ENCODE measurements at places on chromosomes 4 and X.

DNA sequence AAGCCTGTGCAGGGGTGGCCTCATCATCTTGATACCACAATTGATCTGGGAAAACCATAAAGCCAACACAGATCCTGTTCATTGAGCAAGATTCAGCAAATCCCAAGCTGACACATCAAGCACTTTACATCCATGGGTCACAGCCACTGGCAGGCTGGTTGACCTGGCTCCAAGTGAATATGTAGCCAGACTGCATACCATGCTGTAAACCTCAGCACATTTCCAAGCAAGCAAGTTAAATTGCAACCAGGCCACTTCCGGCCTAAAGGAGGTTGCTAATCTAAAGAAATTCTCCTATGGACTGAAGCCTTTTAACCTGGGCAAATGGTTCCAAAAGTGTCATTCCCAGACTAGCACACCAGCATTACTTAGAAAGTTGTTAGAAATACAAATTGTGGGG, 54.4 kb upstream of the USP26 start:
- DNase-seq, result no peak

DNA sequence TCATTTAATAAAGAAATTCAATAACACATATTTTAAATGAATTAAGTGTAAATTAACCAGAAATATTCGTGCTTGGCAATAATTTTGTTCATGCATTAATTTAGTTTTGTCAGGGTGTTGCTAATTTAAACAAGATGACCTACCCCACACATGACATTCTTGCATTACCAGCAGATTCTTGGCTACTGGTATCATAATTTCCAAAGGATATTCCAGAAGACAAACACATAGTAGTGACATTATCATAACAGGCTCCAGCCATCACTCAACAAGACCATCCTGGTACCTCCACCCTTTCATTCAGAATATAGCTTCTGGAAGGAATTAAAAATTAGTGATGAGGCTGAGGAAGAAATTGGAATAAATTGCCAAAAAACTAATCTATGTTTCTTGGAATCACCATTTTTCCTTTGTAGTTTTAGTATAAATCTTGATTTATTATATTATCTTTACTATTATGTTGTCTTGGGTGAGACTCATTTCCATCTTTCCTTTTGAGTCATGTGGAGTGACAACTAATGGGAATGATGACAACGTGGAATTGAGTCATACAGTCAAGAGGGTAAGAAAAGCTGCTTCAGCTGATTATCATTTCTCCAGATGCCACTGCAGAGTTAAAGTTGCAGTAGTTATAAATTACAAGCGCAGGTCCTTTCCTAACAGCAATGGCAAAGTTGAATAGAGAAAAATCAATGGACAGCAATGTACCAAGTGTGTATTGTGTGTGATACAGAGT, 30.9 kb upstream of the HHIP start:
- DNase-seq, result no peak

GRCh38 chr4:87017580-87018342, 83.0 kb downstream of the AFF1 start:
- DNase-seq, result no peak

- DNase-seq, result no peak
Observed at GRCh38 chr4:167868163-167868562, 224.2 kb upstream of the ANXA10 start.

- no peak for DNase-seq
Observed at GRCh38 chr4:68176500-68176899, 46.8 kb upstream of the TMPRSS11F start.

DNA sequence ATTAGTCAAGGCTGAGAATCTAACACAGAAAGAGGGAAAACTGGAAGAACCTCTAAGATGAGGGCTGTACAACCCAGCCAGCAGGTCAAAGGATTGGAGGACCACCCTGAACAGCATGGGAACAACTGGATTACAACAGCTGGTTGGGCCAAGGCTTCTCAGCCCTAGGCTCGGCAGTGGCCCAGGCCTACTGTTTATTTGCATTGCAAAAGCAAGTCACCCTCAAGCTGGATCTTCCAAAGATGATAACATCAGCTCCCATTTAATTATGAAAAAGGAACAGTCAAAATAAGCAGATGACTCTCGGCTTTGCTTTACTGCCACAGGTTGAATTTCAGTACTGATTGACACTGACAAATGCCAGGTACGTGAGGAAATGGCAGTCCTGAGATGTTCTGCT, 61.8 kb downstream of the GPC3 start:
- no peak for DNase-seq

- DNase-seq, result peak; percentile 37
Observed at GRCh38 chrX:68732906-68733493, 85.5 kb downstream of the STARD8 start.

DNA sequence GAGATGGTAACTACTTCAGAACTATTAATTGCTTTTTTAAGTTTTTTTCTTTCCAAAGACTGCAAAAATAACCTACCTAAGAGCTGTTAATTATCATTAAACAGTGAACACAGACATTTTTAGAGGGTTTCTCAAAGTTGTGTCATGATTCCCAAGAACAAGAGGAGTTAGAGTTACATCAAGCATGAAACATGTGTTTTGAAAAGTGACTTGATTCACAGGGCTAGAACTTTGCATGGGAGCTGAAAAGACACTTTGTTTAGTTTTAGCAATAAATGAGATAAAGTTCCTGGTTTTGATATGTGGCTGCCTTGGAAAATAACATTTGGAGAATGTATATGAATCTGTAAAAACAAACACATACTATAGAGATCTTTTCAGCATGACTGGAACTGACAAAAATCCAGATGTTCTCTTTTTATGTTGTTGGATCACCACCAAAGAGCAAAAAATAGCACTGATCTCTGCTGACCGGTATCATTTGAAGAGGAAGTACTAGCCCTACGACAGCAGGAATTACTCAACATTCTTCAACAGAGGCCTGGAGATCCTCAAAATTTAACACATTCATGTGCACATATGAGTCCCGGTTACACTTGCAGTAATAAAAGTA, 173.0 kb upstream of the PCDH18 start:
- no peak for DNase-seq

DNA sequence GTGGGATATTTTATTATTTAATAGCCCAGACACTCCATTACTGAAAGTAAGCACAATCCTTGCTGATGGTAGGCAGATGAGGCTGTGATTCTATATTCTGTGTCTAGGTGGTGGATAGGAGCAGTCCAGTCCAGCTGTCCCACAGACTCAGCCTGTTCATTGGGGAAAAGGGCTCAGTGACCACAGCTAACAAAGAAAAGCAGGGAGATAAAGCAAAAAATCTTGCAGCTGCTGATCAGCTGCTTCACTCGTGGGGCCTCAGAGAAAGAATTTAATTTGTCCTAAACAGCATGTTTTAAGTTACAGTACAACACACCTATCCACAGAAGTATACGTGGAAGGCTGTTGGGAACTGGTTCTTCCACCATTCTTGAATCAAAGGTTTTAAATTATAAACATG, 40.7 kb upstream of the ANK2 start:
- DNase-seq, result no peak

- DNase-seq, result no peak
Observed at GRCh38 chr4:124685851-124686250, 26.7 kb downstream of the ANKRD50 start.

DNA sequence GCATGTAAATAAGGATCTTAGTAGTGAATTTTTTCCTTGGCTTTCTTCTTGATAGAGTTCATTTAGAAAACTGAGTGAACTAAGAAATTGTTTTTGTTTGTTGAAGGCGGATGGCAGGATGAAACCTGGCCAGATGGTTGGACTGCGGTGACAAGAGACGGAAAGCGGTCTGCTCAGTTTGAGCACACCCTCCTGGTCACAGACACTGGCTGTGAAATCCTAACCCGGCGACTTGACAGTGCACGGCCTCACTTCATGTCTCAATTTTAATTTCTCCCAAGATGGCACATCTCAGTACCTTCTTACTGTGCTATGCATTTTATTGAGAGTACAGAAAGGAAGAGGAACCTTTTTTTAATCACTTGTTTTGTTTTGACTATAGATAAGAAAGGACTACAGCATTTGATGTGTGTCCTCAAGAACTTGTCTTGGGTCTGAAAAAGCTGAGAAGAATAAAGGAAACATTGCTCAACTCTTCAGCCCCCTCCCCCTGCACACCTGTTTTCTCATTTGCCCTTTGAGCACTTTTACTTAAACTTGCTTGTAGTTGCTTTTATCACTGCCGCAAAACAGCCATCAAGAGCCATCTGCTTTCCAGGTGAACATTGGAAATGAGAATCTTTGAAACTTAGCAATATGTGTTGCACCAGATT, 27.4 kb downstream of the ADH5 start:
- no peak for DNase-seq

DNA sequence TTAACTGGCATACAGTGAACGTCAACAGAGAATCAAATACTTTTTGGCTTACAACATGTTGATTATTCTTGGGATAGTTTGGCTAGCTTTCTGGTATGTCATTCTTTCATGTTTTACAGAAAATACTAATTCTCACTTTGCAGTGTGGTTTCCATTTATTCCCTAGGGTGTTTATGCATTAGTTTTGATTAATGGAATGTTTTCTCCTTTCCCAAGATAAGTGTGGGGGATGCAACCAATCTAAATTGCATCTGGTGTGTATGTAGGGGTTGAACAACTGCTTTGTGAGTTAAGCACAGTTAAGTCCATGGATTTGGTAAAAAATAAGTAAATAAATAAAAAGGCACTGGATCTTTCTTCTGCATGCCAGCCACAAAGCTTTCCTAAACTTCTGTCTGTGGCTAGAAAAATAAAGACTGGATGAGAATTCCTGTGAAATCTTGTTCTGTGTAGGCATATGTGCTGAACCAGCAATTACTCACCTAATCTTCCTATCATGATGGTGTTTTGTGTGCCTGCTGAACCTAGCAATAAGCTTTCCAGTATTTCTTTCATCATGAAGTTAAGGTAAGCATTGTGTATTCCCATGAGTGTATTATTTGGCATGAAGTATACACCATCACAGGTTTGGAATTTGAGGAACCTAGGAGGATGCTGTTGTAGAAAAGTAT, 50.6 kb upstream of the TENM3 start:
- no peak for DNase-seq

Measured in CD4-positive, alpha-beta T cell treated with Interleukin-4 for 4 hours (primary cell).